Activated CD4-positive, alpha-beta T cell treated with anti-CD3 and anti-CD28 coated beads for 1 hour (primary cell): ENCODE measurements at places on chromosomes 6 and 20.

DNA sequence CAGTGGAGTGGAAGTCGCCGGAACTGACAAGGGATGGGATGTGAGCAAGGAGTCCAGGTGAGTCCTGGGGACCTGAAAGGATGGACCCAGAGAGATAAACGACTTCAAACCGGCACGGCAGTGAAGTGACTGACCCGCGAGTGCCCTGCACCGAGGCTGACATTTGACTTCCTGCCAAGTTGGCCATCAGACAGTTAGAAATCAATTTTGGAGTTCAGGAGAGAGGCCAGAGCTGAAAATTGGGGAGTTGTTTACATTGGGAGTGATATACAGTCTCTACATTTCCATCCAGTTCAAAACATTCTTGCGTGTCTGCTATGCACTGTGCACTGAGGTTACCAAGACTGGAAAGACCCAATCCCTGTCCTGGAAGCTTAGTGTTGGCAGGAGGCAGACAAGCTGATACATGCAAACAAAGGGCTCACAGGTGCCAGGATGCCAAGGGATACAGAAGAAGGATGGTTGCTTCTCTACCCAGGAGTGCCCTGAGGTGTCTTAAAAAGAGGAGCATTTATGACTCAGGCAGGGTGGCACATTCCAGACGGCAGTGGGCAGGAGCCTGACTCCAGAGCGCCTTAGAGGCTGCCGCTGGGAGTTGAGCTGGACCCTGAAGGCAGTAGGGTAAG, 186.6 kb downstream of the MTHFD1L start:
- no peak for DNase-seq

DNA sequence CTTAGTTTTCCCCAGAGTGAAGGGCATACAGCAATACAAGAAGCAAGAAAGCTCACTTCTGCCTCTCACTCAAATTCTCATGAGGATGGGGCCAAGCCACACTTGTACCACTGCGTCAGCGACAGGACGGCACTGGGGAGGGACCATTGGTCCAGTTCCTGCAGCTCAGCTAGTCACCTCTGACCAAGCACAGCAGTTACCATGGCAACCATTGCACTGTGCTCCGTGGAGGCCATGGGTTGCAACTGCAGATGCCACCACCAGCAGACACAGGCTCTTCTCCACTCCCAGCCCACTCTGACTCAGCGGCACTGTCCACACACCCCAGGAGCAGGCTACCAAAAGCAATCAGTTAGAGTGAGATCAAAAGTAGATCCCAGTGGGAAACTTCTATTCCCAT, 441.1 kb upstream of the ARID1B start:
- DNase-seq = no peak

- DNase-seq = no peak
Measured at GRCh38 chr20:4252005-4252404, 236.6 kb upstream of the RNF24 start.

DNA sequence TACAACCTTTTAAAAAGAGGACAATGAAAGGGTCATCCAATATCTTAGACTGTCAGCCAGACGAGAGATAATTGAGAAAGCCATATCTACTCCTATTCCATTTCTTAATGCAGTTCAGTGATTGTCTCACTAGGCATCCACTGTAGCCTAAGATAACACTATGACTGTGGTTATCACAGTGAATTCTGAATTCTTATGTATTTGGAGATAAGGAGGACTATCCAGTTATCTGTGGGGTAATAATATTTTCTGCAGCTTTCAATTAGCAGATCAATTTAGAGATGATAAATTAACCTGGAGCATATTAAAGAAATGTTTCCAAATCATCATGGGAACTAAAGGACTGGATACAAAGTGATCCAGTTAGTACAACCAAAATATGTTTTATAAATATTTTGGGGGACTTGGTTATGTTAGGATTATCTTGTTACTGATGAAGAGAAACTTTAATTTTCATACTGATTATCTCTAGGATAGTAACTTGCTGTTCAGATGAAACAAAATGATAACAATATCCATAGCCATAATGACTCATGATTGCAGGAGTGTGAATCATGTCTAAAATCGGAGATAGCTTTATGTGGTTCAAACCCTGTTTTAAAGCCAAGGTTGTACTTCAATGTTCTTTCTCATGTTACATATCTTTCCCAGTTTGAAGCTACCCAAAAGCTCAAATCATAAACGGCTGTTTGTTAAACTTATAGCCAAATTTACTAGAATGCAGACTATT, 1152.0 kb downstream of the HACE1 start:
- no peak for DNase-seq

DNA sequence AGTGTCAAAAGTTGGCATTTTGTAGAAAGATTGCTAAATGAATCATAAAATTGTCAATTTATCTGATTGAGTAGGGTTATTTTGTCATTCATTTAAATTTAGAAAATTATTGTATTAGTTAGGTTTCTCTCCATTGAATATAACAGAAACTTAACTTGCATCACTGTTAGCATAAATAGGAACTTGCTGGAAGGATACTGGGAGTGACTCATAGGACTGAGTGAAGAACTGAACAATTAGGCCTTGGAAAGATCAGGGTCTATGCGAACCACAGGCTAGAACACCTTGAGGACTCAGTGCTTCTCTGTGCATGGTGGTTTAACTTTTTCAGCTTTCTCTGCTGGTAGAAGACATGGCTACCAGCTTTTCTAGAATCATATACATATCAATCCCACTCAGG, 67.7 kb upstream of the IFNGR1 start:
- no peak for DNase-seq

DNA sequence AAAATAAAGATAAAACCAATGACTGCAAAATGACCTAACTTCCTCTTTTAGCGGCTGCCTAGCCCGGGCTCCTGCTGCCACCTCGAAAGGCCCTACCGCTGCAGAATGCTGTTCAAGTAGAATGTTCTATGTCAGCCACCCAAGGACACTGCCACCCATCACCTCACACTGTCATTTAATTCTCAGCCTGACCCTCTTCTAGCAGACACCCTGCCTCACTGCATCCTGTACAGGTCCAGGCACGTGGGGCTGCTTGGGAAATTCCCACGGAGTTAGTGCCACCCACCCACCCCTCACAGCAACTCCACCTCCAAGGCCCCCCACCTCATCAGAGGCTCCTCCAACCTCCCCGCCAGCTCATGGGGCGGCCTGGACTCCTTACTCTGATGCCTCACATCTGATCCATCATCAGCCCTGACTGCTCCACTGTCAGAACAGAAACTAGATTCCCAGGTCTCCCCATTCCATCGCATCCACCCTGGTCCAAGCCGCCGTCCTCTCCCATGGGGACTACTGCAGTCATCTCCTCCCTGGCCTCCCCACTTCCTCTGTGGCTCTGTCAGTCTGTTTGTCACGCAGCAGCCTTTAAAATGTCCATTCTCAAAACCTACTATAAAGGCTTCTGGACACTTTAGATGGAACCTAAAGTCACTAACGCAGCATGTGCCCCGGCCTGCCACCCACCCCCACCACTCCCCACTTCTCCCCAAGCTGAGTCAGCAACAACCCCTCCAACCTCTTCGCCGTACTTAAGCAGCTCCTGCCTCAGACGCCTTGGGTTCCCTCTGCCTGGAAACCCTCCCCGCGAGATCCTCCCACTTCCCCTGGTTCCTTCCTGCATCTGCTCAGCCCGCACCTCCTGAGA, 17.0 kb downstream of the NFATC2 start:
- no peak for DNase-seq
